ENCODE measurements at places on chromosomes 7 and 10.

DNA sequence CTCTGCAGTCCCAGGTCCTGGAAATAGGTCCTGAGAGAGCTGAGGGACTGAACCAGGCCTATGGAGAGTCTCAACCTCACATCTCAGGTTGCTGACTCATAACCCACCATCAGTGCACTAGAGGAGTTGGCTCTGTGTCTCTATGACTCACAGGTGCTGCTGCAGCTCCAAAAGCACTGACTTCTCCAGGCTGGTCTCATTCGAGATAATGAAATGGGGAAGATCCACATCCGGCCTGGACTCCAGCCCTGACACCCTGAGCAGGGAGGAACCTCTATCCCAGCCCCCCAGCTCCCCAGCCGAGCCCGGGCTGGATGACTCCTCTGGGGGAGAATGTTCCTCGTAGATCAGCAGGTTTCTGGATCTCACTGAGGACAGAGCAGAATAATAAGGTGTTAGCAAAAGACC lies 35.5 kb upstream of the DGKI start:
- no peak for DNase-seq

- DNase-seq: no peak
These were observed 83.7 kb downstream of the EPC1 start for GRCh38 chr10:32263300-32263699.

GRCh38 chr7:16205466-16205865 lies 215.9 kb downstream of the CRPPA start:
- no peak for DNase-seq

GRCh38 chr7:16365177-16365576 lies 56.2 kb downstream of the CRPPA start:
- DNase-seq: no peak

DNA sequence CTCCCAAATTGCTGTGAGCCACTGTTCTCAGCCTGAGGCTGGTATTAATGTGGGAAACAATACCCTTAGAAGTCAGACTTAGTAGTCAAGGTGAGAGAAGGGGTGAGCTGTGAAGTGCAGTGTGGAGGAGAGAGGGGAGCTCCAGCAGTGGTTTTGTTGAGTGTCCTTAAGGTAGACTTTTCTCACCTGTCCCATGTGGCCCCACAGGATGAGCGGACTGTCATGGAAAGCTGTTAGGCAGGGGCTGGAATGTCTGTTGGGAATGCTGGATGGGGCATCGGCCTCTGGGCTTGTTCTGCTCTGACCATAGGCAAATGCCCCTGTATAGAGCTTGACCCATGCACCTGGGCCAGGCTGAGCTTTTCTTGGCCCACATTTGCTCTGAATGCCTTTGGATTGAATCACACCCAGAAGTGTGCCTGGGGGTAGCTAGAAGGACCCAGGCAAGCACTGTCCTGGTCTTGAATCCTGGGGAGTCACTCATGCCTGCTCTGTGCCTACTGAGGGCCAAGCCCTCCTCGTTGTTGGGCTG lies 36.3 kb upstream of the SH2D4B start:
- DNase-seq: no peak

DNA sequence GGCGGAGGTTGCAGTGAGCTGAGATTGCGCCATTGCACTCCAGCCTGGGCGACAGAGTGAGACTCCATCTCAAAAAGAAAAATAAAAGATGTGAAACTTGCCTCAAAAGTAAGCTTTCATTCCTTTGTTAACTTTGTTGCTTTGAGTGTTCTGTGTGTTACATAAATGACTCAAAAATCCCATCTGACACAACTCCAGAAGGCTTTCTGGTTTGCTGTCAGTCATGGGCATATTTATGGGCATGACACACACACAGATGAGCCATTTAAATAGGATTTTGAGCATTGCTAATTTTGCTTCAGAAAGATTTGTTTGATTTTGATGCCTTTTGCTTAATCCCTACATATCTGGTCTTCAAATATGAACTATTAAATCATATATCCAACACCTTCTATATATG lies 82.6 kb downstream of the CACNB2 start:
- no peak for DNase-seq
